Amniotic stem cell (primary cell): ENCODE measurements at places on chromosomes 11 and 22.

- DNase-seq: no peak
Observed at GRCh38 chr11:131703311-131703710, 332.9 kb downstream of the NTM start.

GRCh38 chr11:10611979-10612862 is 43.8 kb upstream of the LYVE1 start:
- no peak for DNase-seq

DNA sequence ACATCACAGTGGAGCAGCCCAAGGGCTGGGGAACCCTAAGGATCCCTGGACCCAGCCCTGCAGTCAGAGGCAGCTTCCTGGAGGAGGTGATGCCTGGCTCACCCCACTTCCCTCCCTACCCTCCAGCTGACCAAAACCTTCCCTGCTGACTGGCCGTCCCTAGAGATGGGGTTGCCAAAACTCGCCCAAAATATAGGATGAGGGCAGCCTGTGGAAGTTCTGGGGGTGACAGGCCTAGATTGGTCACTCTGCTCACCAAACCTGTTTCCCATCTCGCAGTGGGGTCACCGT is 35.0 kb upstream of the PPARA start:
- DNase-seq: no peak

GRCh38 chr11:47756208-47756607 is 10.9 kb downstream of the FNBP4 start:
- no peak for DNase-seq

DNA sequence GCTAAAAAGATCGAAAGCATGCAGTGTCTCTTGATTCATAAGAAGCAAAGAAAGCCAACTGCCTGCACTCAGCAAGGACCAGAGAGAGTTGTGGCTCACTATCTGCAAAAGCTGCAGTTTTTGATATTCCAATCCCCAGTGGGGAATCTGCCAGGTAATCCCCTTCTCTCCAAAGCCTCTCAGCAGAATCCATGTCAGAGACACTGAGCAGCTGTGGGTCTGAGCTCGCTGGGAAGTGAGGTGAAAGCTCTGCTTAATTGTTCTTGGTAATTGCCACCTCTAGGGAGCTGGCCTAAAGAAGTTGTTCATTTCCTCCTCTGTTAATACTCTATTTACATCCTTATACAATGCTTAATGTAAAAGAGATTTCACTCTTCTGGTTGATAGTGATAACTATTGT is 261.3 kb upstream of the LRRC4C start:
- DNase-seq: no peak

DNA sequence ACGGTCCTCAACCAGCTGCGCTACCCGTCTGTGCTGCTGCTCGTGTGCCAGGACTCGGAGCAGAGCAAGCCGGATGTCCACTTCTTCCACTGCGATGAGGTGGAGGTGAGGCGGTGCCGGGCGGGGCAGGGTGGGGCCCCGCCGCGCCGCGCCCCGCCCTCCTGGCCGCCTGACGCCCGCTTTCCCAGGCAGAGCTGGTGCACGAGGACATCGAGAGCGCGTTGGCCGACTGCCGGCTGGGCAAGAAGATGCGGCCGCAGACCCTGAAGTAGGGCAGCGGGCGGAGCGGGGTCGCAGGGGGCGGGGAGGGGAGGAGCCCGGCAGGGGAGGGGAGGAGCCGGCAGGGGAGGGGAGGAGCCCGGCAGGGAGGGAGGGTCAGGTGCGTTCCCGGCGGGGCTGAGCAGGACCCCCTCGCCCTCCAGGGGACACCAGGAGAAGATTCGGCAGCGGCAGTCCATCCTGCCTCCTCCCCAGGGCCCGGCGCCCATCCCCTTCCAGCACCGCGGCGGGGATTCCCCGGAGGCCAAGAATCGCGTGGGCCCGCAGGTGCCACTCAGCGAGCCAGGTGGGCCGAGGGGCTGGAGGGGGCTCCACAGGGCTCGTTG is 14.7 kb downstream of the EPS8L2 start:
- no peak for DNase-seq

DNA sequence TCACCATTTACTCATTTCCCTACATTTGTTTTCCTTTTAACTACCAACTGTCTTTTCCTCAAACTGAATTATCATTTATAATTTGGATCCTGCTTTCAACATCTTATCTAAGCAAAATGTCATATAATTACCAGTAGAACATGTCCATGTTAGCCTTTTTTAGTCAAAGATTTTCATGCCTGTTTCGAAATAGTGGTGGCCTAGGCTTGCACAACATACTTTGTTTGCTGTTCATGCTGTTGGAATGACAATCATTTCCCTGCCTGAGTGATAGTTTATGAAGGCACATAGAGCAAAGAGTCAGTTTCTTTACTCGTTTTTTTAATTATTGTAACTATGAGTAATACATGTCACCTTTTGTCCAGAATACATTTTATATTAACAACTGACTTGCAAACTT is 144.3 kb upstream of the ANO3 start:
- DNase-seq: peak; percentile 51

DNA sequence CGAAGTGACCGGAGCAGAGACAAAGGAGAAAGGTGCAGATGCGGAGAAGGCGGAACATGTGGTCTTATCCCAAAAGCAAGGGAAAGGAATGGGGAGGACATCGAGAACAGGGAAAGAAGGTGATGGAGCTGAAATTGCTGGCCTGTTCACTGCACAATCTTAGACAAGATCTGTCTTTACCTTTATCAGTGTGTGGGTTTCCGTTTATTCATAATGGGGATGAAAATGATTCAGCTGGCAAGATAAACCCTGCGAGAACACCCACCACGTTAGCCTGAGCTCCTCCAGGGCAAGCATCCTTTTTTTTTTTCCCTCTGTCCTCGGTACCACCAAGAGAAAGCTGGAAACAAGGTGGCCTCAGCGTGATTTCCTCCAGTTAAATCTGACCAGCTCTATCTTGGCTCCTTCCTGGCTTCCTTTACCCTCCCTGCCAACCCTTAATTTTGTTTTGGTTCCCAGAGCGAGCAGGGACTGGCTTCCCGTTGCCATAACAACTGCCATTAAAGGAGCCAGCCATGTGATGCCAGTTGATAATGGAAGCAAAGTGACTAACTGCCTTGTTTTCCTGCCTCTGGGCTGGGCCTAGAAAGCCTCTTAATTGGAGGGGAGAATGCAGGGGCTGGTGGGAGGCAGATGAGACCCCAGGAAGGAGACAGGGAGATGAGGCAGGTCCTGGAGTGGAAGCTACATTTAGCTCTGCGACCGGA is 4.2 kb downstream of the SGSM1 start:
- no peak for DNase-seq

- DNase-seq: no peak
Observed at GRCh38 chr22:43272301-43272700, 70.9 kb downstream of the SCUBE1 start.
